Regular cardiac myocyte (primary cell): ENCODE measurements at places on chromosomes 5 and 9. TPM values are rescaled to one million over a fixed set of nuclear protein-coding genes. Genes with fewer than 3 reads are reported as not detected.

CCL27 gene
- not detected in 2 replicates for total RNA-seq

ENG gene
- total RNA-seq, result 24.2 and 34.3 TPM in 2 replicates

SMC2 gene
- 22.8 and 42.0 TPM in 2 replicates for total RNA-seq

C6 gene
- total RNA-seq, result under 0.01 TPM in 1 of 2 replicates, not detected in the other

TAS2R1 gene
- total RNA-seq, result 0.28 TPM in 1 of 2 replicates, not detected in the other

MED22 gene
- 13.5 and 15.1 TPM in 2 replicates for total RNA-seq
